ENCODE measurements at places on chromosomes 12 and 14.

GRCh38 chr12:124856132-124856841, 7.4 kb downstream of the SCARB1 start:
- no peak for DNase-seq

- no peak for DNase-seq
Measured at GRCh38 chr12:5165296-5165970, 121.8 kb downstream of the KCNA5 start.

DNA sequence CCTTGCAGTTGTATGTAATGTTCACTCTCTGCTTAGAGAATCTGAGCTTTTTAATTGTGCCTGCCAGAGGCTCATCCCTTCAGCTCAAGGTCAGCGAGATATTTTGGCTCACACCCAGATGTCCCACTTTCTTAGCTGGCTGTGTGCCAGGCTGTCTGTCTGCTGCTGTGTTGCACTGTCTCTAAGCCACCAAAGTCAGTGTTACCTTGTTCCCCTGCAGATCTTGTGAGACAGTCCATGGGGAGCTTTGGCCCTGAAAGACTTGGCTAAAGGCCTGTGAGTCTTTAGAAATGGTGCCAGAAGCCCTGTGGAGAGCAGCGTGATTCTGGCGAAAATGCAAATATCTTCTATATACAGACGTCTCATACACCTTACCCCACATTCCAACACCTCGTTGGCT, 293.7 kb downstream of the TTC6 start:
- DNase-seq = no peak

GRCh38 chr14:50924236-50924635, 20.0 kb downstream of the PYGL start:
- DNase-seq = no peak
